Stimulated activated CD8-positive, alpha-beta memory T cell treated with anti-CD3 and anti-CD28 coated beads, Interleukin-15, amount 100 ng/mL, for 48 hours (primary cell): ENCODE measurements at places on chromosomes 1 and 21.

DNA sequence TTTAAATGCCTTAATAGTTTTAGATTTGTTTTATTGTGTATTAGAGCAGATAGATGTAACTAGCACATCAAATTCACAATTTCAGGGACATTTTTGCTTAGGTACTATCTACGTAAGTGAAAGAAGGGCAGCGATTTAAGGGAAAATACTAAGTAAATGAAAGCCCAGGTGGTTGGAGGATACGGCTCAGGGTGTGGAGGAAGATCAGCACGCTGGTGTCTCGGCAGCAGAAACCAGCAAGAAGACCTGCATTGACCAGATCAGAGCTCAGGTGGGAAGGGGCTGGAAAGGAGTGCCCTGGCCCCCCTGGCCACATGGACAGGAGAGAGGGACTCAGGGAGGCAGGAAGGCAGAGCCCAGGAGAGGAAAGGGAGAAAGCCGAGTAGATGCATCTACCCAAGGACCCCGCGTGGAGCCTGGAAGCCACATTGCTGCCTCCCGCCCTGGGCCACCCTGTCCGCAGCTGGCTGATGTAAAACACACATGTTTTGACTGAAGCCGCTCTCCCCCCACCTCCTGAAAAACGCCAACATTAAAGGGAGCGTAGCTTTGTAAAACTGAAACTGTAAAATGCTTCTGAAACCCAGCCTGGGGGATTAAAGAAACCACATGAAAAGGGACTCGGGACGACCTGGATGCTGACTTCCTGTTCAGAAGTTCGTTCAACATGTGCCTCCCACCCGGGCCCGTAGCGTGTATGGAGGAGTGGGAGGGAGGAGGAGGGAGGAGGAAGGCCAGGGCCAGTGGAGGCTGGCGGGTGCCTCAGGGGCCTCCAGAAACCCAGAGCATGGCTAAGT, 72.6 kb upstream of the TARDBP start:
- DNase-seq, result peak; percentile 59

GRCh38 chr1:115771094-115771846, 2.8 kb upstream of the CASQ2 start:
- no peak for DNase-seq

DNA sequence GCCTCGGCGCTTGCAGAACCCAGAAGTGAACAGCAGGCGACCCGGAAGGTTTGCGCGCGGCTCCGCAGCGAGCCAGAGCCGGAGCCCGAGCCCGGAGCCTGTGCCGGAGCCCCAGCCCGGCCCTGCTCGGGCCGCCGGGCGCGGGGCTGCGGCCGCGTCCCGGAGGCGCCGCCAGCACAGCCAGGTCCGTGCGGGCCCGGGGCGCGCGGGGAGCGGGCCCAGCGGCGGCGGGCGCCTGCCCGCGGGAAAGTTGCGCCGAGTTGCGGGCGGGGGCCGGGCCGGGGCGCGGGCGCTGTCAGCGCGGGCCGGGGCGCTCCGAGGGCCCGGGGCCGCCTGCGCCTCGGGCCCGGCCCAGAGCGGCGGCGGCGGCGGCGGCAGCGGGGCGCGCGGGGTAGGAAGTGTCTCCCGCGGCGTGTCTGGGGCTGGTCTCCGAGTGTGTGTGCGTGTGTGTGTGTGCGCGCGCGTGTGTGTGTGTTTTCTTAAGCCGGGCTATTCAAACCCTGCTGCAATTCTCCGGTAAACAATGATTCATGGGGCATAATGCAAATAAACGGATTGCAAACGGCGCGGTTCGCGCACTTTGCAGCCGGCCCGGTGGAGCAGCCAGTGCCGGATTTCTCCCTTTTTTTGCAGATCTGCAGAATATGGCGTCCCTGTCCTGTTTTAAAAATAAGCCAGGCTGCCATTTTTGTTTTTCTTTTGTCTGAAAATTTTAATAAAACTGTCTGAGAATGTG, at the start of gene ZNF362:
Gene ZNF362 (plus strand): TSS at position 22 of the 736 bp plus-strand sequence. CDS start 14,083 bp downstream, outside the sequence.
- peak; percentile 42 for DNase-seq

- peak; percentile 41 for DNase-seq
Observed at GRCh38 chr1:175188936-175189335, 3.6 kb downstream of the KIAA0040 start.

- DNase-seq, result no peak
Observed at GRCh38 chr21:43853851-43854772, 10.9 kb upstream of the AGPAT3 start.

GRCh38 chr1:29237129-29237821, 953 bp downstream of the PTPRU start:
- DNase-seq, result no peak

GRCh38 chr1:151851886-151852285, 1.6 kb downstream of the THEM5 start:
- DNase-seq, result no peak

GRCh38 chr1:116471241-116471640, 98.2 kb downstream of the ATP1A1 start:
- DNase-seq, result no peak

- no peak for DNase-seq
Observed at GRCh38 chr21:17576080-17576835, 36.4 kb downstream of the BTG3 start.

GRCh38 chr21:40053007-40053406, 185.8 kb downstream of the PCP4 start:
- DNase-seq, result no peak

GRCh38 chr1:214833178-214833756, 230.3 kb downstream of the CENPF start:
- no peak for DNase-seq

DNA sequence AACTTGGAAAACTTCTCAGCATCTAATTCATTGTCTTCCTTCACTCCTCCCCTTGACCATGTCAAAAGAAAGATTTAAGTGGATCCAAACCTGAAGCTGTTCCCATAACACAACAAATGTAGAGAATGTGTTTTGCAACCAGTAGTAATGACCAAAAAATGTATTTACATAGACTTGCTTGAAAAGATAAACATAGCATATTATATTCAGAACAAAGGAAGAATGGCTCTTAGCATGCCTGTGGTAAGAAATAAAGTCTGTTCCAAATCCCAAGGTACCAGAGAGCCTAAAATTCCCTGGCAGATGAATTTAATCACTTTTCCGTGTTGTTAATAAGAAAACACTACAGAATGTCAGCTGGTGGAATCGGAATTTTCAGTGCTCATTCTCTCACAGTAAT, 36.8 kb downstream of the FMO3 start:
- no peak for DNase-seq

DNA sequence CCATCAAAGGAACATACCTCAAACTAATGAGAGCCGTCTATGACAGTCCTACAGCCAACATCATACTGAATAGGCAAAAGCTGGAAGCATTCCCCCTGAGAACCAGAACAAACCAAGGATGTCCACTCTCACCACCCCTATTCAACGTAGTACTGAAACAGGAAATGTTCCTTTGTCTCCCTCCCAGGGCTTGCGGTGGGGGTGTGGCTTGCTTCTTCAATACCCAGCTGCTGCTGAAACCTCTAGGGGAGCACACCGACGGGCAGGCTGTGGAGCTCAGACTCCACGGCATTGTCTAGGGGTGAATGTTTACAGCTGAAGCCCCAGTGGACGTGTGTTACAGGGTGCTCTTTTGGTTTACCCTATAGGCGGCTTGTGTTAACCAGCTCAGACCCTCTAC, 30.5 kb upstream of the B3GALT2 start:
- DNase-seq, result no peak

DNA sequence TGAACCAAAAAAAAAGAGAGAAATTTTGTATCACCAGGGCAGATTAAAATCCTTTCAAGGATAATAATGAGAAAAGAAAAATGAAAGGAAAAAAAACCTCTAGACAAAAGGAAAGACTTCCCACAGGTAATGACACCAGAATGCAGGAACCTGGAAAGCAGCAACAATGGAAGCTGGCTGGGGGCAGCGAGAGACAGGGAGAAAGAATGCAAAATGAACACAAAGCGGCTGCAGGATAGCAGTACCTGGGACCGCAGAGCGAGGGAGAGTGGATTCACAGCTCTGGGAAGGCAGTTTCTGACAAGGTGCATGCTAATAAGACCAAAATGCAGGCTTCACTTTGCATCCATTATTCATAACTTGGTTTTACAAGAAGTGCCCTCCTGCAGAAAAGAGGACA, 349.0 kb downstream of the SIPA1L2 start:
- DNase-seq, result no peak

GRCh38 chr21:45380566-45380965, 24.4 kb upstream of the COL18A1 start:
- DNase-seq, result no peak

GRCh38 chr1:165857046-165857801, 29.8 kb downstream of the UCK2 start:
- no peak for DNase-seq

GRCh38 chr1:27992276-27992675, 32.5 kb downstream of the XKR8 start:
- no peak for DNase-seq

DNA sequence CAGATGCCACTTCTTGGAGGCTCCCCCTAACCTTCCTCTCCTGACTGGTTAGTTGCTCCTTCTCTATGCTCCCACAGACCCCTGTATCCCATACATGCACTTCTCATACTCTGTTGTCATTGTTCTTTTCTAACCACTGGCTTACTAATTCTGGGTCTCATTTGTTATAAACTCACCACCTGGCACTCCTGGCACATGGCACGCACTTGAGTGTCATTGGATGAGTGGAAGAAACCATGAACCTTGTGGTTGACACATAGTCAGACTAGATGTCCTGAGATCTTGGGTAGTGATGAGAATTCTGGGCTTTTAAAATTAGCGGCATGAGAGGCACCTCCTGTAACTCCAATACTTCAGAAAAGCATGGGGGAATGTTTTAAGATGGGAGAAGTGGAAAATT, 49.3 kb downstream of the TRIM62 start:
- no peak for DNase-seq

- no peak for DNase-seq
Observed at GRCh38 chr21:17925899-17926298, 106.7 kb upstream of the C21orf91 start.

GRCh38 chr1:230502996-230503395, 76.9 kb upstream of the PGBD5 start:
- DNase-seq, result no peak

DNA sequence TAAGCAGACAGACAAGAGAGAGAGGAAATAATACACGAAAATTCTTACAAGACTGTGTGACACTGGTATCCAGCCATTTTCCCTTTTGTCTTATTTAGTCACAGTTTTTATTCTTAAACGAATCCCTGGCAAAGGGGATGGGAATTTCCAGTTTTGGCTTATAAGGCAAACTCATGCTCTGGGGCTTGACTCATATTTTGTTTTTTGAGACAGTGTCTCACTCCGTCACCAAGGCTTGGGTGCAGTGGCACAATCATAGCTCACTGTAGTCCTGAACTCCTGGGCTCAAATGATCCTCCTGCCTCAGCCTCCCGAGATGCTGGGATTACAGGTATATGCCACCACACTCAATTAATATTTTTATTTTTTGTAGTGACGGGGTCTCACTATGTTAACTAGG, 31.9 kb downstream of the PTGER3 start:
- DNase-seq, result no peak
